ENCODE measurements at places on chromosomes 11 and 22.

GRCh38 chr11:34850334-34850733 lies 65.8 kb downstream of the APIP start:
- DNase-seq: no peak

- DNase-seq: no peak
Measured at GRCh38 chr11:109818290-109818689, 274.9 kb upstream of the ZC3H12C start.

DNA sequence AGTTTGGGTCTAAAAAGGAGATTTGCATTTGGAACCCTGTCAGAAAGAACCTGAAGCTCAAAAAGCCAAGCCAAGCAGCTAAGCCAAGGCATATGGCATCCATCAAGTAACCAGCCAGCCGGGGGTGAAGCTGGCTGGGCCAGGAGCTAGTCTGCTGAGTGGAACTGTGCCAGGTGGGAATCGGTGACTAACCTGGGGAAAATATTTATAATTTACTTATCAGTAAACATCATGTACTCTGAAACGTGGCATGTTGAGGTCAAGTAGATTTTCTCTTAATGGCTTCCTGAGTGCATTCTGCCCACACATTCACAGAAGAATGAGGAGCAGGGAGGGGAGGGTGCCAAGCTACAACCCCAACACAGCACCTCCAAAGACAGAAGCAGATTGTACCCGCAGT lies 70.5 kb upstream of the SESN3 start:
- no peak for DNase-seq

DNA sequence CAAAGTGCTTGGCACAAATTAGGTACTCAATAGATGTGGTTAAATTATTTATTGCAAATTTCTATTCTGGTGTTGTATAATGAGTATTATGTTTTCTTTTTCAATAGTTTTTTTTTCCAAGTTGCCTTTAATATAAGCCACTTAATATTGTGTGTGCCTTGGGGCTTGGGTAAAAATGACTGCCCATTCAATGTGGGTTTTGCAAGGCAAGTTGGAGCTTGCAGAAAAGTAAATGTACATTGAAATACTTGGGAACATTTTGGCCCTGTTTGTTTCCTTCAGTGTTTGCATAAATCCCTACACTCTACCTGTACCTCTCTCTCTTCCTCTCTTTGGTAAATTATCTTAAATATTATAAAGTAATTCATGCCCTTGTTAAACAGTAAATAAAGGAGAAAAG lies 2.1 kb upstream of the CCDC81 start:
- no peak for DNase-seq

DNA sequence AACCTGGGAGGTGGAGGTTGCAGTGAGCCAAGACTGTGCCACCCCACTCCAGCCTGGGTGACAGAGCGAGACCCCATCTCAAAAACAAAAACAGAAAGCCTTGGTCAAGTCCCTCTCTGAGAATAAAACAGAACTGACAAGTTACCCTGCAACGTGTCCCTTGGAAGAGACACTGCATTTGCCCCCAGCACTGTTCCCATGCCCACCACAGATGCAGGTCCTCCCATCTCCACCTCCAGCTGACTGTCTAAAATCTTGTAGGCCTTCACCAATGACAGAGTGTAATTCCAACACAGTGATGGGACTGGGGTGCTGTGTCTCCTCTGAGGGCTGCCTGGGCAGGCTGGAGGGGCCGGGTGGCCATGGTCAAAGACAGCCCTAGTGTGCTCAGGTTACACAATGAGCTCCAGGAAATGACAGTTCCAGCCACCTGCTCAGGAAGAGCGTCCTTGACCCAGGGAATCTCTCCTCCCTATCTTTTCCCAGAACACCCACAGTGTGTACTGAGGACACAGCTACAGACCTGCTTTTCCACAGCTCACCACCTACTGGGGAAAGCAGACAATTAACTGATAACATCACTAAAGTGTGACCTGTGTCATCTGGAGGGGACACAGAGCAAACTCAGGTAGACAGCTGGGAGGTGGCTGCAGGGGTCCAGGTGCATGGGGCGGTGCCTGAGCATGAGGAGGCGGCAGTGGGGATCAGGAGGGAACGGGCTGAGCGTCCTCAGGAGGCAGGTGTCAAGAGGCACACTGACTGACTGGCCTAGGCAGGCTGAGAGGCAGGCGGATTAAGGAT lies 56.4 kb downstream of the ARFGAP3 start:
- no peak for DNase-seq
